ENCODE measurements at places on chromosomes 1 and 21.

DNA sequence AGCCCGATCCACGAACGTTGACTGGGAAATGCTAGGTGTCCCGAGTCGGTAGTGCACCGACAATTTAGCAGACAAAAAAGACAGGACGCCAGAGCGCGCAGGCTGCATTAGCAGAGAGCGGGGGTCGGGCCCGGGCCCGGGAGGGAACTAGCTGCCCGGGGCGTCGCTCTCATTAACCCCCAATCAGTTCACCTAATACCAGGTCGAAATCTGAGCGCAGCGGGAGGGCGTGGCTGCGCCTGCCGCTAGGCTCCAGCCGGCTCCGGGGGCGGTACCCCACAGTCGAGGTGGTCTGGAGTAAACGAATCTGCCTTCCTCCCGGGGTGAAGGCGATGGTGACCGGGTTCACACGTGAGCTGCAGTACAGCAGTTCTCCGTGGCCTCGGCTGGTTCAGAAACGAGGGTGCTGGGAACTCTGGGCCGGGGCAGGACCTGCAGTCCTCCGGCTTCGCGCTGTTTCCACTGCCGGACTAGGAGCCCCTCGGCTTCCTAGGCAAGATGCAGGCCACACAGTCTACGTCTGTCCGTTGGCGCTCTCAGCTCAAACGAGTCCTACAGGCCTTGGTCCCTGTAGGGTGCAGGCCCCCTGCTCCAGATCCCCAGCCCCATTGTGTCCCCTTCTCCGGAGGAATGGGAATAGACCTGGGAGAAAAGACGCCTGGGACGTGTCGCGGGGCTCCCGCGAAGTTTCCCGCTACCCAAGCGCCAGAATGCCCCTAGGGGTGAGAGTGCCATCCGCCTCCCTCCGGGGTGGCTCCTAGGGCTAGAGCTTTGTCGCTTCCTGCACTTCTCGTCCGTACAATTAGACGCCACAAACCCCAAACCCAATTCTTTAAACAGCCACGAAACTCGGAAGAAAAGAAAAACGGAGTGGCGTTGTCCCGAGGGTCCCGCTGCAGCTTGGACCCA is 2.0 kb downstream of the GFI1 start:
- peak; percentile 51 for DNase-seq

GRCh38 chr1:40898431-40898901 is 36.3 kb upstream of the CITED4 start:
- DNase-seq: no peak

DNA sequence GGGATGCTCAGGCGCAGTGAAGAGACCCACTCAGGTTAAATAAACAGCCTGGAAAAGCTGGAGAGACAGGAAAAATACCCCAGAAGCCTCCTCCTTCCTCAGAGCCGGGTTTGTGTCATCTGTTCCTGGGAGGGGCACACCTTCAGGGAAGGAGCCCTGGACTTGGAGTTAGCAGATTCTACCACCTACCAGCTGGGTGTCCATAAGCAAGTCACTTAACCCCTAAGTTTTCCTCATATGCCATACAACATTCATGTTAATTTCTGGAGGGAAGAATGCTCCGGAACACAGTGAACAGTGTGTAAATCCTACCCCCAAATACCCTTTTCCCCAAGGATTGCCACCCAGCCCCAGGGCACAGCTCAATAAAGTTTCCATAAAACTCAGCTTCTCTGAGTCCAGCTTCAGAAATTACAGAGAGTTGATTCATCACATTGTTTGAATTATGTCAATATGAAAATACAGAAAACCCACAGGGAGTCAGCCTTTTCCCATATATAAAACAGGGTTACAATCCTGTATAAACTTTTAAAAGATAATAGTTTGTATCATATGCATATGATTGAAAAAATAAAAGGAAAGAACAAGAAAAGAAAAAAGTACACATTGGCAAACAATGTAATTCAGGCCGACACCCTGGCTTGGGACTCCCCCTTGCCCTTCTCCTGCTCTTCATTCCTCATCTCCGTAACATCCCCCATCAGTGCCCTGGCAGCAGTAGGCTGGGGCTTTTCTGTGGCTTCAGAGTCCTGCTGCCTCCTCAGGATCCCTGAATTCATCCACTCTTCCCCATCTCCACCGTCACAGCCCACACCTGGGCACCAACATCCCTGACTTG is 291.8 kb upstream of the USP24 start:
- DNase-seq: no peak

- no peak for DNase-seq
Observed at GRCh38 chr1:205513774-205514173, 9.3 kb downstream of the CDK18 start.

DNA sequence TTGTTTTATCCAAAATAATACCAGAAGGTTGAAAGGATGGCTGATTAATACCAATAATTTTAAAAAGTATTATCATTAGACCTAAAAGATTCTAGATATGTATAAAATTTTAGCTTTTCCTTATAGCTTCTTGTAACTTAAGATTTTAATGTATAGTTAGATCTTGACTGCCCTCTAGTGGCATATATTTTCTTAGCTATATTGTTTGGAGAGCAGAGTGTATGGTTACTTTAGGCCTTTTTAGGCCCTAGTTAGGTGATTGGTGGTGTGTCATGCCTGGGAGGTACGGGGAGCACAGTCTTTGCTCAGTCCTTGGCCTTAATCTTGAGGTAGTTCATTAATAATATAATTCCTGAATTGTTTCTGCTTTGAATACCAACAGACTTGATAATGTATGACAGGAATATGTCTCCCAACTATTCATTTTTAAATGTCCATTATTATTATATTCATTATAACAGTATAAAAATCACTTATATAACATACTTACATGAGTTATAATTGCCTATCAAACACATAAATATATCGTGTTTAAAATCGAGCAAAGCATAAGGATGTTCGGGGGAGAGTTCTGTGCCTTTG is 328.4 kb downstream of the ZP4 start:
- no peak for DNase-seq

GRCh38 chr21:44987886-44988606 is 48.2 kb downstream of the SLX9 start:
- DNase-seq: no peak

DNA sequence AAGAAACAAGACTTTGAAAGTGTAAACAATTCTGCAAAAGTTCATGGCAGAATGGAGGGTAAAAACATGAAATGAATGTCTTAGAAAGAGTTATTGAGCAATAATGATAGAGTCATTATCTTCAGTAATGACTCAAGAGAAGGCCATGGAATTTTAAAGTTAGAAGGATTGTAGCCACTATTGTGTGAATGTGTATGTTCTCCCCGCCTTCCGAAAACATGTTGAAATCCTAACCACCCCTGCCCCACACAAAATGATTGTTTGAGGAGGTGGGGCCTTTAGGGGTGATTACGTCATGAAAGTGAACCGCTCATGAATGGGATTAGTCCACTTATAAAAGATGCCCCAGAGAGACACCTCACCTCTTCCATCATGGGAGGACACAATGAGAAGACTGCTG is 93.8 kb upstream of the CCDC190 start:
- DNase-seq: no peak

DNA sequence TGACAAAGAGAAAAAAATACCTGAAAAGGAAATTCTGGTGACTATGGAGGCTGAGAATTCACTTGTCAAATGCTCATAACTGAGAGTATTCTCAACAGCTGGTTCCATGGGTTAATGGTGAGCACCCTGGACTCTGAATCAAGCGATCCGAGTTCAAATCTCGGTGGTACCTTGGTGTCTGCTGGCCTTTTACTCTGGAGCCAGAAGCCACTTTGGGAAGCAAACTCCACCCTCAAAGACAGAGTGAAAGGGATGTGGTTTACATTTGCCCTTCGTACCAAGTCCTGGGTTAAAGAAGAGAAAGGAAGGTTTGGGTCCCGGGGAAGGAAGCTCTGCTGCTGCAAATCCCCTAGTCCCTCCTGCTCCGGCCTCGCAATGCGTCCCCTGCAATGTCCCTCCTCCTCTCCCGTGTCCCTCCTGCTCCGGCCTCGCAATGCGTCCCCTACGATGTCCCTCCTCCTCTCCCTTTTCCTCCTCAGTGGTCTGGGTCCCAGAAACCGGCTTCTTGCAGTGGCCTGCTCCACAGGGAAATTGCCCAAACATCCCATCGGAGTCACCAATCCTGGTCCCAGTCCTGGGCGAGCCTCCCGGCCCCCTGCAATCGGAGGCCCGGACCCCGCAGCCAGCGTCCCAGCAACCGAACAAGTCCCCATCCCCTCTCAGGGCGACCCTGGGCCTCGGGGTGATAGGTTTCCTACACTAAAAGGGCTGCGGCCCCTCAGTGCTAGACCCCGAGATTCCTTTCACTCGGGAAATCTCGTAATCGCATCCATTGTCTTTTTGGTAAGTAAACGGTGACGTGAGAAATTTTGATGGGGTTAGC is 129.4 kb downstream of the PPIAL4G start:
- DNase-seq: no peak

GRCh38 chr1:17867470-17867869 is 112.3 kb downstream of the ACTL8 start:
- no peak for DNase-seq

GRCh38 chr21:44397431-44398031 is 44.1 kb downstream of the TRPM2 start:
- no peak for DNase-seq

DNA sequence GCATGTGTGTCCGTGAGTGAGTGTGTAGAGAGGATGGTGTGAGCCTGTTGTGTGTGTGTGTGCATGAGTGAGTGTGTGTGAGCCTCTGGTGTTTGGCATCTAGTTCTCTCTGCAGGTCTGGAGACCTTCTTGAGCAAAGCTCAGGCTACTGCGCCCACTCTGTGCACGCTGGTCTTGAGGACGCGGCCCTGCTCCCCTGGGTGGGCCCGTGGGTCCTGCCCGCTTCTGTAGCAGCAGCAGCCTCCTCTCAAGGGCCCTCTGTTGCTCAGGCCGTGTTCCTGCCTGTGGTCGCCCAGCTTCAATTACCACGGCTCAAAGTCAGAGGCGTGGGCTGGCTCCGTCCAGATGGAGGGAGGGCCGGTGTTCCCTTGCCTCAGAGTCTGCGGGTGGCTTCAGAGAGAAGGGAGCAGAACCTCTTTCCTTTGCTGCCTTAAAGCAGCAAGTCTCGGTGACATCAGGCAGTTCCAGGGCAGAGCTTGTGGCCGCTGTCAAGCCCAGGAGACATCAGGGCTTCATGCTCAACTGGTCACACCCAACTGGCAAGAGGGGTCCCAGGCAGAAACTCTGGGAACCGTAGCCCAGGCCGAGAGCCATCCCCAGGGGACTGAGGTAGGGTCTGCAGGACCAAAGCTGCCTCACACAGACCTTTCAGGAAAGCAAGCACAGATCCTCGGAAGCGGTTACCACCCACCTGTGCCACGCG is 270.6 kb upstream of the VAMP3 start:
- no peak for DNase-seq
